ENCODE measurements at places on chromosomes 16 and 17.
A peak's percentile ranks its signal among the peaks of the same experiment; 100 is the strongest.

GRCh38 chr16:88523309-88524161 is 46.7 kb upstream of the ZC3H18 start:
- DNase-seq, result no peak

- DNase-seq, result no peak
Observed at GRCh38 chr17:44909681-44910144, 5.6 kb downstream of the GFAP start.

GRCh38 chr16:19524616-19525384 is 1.1 kb downstream of the CCP110 start:
- no peak for DNase-seq

GRCh38 chr17:75396796-75397195 is 8.7 kb downstream of the GRB2 start:
- no peak for DNase-seq

DNA sequence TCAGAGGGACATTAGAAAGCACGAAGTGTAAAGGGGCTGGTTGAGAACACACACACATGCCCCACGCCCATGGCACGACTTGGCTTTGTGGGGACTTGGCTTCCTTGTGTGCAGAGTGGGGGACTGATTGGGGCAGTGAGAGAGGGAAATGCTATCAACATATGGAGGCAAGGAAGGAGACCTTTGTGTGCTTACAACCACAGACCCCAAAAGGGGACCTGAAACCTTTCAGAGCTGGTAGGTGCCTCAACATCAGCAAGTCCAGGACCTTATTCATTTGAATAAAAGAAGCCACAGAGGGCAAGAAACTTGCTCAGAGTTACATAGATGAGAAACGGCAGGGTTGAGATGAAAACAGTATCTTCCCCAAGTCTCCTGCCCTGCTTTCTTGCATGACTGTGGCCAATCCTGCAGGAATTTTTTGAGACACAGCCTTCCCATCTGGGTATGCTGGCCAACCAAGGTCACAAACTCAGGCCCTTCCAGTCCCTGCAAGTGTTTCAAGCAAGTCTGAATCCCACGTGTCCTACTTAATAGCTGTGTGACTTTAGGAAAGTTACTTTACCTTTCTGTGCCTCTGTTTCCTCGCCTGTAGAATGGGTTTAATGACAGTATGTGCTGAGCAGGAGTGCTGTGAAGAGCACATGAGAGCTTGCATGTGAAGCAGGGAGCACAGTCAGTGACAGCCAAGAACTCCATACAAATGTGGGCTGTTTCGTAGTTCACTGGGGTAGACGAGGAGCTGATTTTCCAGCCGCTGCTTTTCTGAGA is 26.2 kb downstream of the C16orf78 start:
- no peak for DNase-seq

- DNase-seq, result no peak
Observed at GRCh38 chr17:64707050-64707591, 45.0 kb upstream of the SMURF2 start.

- no peak for DNase-seq
Observed at GRCh38 chr16:87764600-87765472, 950 bp downstream of the KLHDC4 start.

DNA sequence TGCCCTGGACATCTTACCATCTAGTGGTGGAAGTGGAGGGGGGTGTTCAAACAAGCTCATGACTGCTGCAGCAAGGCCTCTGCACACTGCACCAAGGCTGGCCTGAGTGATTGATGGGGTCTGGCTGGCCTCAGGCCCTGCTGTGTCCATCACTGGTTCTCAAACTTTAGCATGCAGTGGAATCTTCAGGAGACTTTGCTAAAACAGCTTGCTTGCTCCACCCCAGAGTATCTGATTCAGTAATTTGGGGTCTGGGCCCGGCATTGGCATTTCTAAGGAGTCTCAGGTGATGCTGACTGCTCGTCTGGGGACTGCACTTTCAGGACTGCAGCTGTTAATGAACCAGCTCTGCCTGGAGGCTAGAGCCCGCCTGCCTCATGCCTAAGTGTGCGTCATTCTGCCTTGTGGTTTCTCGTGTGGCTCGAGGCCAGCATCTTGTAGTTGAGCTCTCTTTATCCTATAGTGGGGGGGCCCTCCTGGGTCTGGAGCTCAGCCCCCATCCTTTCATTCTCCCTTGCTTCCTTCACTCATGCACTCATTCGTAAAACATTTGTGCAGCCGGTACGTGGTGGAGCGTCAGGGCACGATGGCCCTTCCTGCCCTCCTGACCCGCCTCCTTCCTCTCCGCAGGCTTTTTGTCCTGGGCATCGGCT is 4.1 kb downstream of the MGAT5B start:
- peak; percentile 7 for DNase-seq

DNA sequence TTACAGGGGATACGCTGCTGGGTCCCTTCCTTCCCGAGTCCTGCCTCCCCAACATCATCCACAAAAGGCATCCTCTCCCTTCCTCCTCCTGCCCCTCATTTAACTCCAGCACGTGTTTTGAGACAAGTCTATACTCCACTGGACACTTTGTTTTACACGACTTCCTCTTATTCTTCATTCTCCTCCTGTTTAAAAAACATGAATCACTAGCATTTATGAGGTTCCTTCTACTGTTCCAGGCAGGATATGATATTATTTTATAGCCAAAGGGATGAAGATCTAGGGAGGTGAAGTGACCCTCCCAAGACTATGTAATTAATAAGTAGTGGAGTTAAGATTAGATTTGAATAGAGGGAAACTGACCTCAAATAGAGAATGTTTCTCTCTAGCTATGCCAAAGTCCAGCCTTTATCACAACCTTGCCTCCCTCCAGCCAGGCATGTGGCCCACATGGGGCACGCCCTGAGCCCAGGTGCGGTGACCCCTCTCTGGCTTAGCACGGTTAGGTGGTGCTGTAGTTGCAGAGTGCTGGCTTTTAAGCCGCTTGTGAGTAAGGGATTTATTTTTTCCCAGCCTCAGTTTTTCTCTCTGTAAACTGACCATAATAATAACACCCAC is 1.3 kb upstream of the HSD17B2 start:
- no peak for DNase-seq

- DNase-seq, result no peak
Observed at GRCh38 chr17:9427465-9428315, 147.9 kb downstream of the STX8 start.

GRCh38 chr16:35174016-35174415 is 1714.6 kb downstream of the TP53TG3F start:
- DNase-seq, result no peak

DNA sequence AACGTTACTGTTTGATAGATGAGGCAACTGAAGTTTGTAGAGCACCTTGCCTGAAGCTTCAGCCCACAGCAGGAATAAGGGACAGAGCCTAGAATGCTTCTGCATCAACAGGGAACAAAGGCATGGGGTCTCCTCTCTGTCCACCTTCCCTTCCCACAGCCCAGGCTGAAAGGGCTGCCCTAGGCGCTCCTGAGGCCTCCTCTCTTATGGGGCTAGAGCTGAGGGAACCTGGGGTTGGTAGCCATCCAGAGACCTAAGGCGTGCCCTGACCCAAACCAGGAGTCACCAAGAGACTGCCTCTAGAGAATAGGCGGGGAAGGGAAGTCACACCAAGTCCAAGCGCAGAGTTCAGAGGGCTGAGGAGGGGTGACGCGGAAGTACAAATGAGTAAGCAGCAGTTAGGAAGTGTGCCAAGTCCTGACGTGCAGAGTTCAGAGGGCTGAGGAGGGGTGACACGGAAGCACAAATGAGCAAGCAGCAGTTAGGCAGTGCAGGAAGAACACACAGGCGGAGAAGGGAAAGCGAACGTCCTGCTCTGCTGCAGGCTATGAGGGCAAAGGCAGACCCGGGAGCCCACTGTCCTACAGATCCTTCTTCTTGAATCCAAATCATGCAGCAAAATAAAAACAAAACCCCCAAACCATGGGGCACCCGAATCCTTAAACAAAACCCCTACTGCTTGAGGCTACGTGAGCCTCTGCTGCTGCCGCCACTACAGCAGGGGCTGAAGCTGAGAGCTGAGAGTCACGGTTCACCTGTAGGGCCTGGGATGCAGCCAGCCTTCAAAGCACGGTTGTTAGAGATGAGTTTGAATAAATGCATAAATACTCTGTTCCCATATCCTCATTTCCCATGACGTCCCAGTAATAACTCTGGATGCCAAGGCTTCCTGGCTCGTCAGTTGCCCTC is 2.7 kb upstream of the SPG7 start:
- DNase-seq, result peak; percentile 85

- no peak for DNase-seq
Observed at GRCh38 chr17:31134576-31134975, 39.8 kb downstream of the NF1 start.

- no peak for DNase-seq
Observed at GRCh38 chr17:62749926-62750325, 58.2 kb downstream of the MARCHF10 start.

DNA sequence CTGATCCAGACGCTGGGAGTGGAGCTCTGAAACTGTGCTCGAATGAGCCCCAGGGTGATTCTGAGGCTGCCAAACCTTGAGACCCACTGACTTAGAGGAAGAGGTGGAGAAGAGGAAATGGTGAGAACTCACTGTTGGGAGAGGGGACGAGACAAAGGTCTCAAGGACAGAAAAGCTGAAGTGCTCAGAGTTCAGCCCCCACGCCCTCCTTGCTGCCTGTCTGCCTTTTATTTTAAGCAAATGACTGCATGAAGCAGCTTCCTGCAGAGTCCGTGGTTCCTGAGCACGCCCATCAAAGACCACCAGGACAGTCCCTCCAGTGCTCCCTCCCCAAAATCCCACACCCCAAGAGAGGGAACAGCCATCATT is 20.4 kb downstream of the COTL1 start:
- DNase-seq, result no peak

Data from stimulated activated CD4-positive, alpha-beta T cell treated with anti-CD3 and anti-CD28 coated beads, Interleukin-2, amount 100 ng/mL, for 24 hours (primary cell).